Colonic mucosa (tissue), 4 donors: ENCODE measurements at places on chromosomes 3 and 15. TPM values are rescaled to one million over a fixed set of nuclear protein-coding genes. Genes with fewer than 3 reads are reported as not detected.

The CHRNA5 gene
- 10.3 TPM for total RNA-seq

The MAP3K13 gene
- 34.0 TPM for total RNA-seq

The SLC12A1 gene
- total RNA-seq, result not detected

The C3orf70 gene
- 12.7 TPM for total RNA-seq

The HESX1 gene
- 0.48 TPM for total RNA-seq

The PPM1L gene
- total RNA-seq, result 15.0 TPM

The SCN11A gene
- 0.05 TPM for total RNA-seq

The CLRN1 gene
- not detected for total RNA-seq

The PLA2G4D gene
- 0.24 TPM for total RNA-seq

The WDR49 gene
- total RNA-seq, result 0.98 TPM
